Stimulated activated CD8-positive, alpha-beta memory T cell treated with anti-CD3 and anti-CD28 coated beads, Interleukin-7, amount 100 ng/mL, for 1 hour (primary cell): ENCODE measurements at places on chromosomes 2 and 18.

GRCh38 chr2:224560549-224560948 lies 24.6 kb downstream of the CUL3 start:
- DNase-seq: no peak

DNA sequence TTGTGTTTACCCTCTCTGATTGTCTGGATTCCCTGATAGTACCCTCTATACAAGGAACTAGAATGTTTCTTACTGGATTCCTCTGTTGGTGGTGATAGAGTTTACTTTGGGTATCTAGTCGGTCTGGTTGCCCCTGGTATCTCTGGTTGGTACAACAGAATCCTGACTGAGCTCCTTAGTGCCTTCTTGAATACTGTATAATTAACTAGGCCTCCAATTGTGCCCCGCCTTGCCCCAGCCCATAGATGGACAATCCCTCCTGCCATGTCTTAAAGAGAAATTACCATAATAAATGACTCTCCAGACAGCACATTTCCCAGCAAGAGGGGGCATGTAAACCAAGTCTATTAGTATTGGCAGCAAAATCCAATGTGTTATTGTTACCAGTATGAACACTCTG lies 2.3 kb downstream of the SCN1A start:
- no peak for DNase-seq

DNA sequence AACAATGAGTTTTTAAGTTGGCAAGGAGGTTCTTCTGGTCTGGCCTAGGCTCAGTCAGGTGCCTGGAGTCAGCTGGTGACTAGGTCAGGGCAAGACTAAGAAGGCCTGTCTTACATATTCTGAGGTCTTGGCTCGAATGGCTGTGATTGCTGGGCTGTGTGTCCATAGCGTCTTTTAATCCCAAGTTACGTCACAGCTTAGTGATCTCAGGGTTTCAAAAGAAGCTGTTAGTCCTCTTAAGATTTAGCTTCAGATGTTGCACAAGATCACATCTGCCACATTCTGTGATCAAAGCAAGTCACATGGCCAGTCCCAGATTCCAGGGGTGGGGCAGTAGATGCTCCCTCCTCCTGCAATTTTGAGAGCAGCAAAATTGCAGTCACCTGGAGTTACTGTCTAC lies 61.3 kb downstream of the PKP4 start:
- DNase-seq: no peak

- no peak for DNase-seq
Measured at GRCh38 chr18:50559752-50560680, at the start of gene MAPK4. MAPK4 (plus strand) TSS chr18:50560087; CDS start chr18:50663959, 103,872 bp downstream.

- no peak for DNase-seq
Measured at GRCh38 chr2:220857368-220857767, 714.7 kb downstream of the EPHA4 start.

DNA sequence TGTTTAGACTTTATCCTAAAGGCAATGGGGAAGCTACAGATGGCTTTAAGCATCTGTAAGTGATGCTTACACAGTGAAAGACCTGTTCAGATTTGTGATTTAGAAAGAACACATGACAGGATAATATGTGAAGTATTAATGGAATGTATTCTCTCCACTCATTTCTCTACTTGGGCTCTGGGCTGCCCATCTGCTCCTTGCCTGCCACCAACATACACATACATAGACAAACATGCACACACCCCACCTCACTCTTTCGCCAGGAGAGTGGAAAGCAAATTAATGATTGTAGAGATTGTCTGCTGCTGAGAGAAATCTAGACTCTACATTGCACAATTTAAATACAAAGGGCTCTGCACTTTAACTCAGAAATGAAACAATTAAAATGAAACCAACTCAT lies 61.0 kb upstream of the NFE2L2 start:
- no peak for DNase-seq

DNA sequence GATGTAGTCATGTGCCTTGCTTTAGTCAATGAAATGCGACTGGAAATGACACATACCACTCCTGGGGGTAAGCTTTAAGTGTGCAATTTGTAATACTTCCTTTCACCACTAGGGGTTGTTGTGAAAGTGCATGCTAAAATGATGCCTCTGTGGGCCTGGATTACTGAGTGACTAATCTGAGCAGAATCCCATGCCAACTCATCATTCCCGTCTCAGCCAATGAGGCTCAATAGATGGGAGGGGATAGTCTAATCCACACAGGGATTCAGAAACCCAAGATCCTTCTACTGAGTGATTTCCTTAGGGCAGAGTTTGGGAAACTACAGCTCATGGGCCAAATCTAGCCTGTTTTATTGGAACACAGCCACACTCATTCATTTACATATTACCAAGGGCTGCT lies 54.0 kb downstream of the HRH4 start:
- no peak for DNase-seq

- no peak for DNase-seq
Measured at GRCh38 chr2:68789603-68790002, 55.0 kb downstream of the ARHGAP25 start.

DNA sequence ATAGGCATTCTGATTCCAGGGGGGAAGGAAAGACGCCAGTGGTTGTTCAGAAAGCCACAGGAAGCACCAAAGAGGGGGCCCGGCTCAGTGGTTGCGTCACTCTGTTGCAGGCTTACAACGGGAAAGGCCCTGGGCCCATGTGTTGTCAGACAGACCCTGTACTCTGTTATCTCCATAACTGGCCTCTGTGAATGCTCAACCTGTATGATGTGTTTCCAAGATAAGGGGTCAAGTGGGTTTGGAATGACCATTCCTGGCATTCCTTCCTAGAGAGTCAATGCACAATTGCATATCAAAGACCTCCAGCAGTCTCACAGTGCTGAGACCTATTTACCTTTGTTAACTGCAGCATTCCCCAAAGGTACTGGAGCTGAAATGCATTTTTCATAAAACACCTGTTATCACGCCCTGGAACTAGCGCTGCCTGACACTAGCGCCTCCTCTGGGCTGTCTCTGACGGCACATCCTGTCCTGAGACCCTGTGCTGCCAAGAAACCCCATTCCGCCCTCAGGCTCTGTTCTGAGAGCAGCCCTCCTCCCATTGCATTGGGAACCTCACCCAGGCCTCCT lies 13.2 kb upstream of the LRRFIP1 start:
- no peak for DNase-seq

DNA sequence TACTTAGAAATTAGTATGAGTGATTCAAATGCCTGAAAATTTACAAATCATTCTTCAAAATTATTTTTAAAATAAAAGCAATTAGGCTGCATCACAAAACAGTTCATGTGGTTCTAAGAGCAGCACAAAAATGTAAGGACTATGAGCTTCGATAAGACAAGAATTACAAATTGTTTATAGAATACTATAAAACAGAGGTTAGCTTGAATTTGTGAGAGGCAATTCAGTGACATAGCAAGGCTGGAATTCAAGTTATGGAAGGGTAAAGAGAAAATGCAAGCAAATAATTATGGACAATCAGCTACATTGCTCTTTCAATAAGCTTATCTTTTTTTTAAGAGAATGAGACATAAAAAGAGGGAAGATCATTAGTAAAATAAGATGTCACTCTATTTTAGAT lies 7.1 kb upstream of the XIRP2 start:
- no peak for DNase-seq

- DNase-seq: no peak
Measured at GRCh38 chr2:40208463-40208862, 243.4 kb downstream of the SLC8A1 start.

GRCh38 chr2:207315131-207315530 lies 149.4 kb upstream of the KLF7 start:
- DNase-seq: no peak

GRCh38 chr2:24912986-24913385 lies 7.1 kb downstream of the ADCY3 start:
- DNase-seq: no peak

GRCh38 chr2:101846973-101847372 lies 144.8 kb upstream of the IL1R2 start:
- no peak for DNase-seq

DNA sequence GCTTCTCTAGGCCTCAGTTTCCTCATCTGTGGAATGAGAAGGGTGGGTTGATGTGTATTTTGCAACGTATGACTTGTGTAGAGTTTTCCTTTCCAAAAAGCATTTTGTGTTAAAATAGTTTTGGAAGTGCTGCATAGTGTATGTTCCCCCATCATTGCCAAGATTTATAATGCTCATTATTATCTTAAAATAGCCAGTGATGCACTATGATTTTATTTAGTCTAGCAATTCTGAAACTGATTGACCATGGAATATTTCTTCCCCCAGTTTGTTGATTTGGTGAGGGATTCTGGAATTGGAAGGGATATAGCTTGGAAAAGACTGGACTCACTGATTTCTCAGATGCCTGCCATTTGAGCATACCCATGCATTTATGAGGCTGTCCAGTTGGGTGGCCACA lies 130.6 kb downstream of the CCDC85A start:
- DNase-seq: no peak

- DNase-seq: no peak
Measured at GRCh38 chr2:119283873-119284331, 60.3 kb downstream of the STEAP3 start.

- no peak for DNase-seq
Measured at GRCh38 chr2:9291331-9291730, 84.7 kb downstream of the ASAP2 start.

DNA sequence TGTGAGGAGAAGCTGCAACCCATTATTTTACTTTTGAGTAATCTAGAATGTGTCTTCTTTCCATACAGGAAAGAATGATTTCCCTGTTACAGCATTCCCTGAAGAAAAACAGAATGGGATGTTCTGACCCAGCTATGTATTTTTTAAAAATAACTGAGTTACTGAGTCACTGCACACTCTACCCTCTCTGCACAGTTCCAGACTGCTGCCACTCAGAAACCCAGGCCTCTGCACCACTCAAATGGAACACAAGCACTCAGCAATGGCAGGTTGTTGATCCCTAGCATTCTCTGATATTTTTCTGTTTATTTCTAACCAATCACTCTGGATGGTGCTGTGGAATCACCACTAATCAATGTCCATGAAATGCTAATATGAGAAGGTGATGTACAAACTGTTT lies 1300.0 kb upstream of the FAM98A start:
- DNase-seq: no peak

GRCh38 chr2:132267105-132267497 lies 105.3 kb upstream of the ANKRD30BL start:
- no peak for DNase-seq

GRCh38 chr18:79546781-79547272 lies 132.8 kb upstream of the CTDP1 start:
- DNase-seq: no peak

DNA sequence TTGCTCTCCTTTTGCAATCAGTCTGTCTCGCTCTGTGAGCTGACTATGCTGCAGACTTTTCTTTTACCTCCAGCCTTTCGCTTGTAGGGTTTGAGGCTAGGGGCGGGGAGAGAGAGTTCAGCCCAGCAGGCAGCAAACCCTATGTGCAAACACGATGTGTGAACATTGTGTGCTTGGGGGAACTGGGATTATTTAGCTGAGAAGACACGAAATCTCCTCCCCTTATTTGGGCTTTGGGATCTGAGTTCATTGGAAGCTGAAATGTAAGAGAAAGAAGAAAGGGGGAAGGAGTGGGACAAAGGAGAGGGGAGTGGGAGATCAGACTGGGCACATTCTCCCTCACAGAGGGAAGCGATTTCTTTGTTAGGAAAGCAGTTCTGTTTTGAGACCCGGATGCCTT lies 189.6 kb upstream of the TNP1 start:
- DNase-seq: no peak

DNA sequence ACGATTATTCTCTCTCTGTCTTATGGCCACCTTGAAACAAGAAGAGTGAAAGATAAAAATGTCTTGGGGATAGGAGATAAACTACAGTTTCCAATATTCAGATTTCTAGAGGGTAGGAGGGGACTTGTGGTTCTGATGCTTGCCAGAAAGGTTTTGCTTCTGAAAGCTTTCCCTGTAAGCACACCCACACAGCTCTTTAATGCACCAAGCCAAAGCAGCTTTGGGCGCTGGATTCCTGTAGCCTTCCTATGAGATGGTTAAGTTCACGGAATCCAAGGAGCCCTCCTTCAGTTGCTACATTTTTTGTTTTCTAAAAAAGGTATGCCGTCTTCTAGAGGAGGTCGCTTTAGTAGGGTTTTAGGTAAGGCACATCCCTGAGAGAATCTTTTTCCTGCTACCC lies 4.9 kb downstream of the LRRTM1 start:
- DNase-seq: no peak

DNA sequence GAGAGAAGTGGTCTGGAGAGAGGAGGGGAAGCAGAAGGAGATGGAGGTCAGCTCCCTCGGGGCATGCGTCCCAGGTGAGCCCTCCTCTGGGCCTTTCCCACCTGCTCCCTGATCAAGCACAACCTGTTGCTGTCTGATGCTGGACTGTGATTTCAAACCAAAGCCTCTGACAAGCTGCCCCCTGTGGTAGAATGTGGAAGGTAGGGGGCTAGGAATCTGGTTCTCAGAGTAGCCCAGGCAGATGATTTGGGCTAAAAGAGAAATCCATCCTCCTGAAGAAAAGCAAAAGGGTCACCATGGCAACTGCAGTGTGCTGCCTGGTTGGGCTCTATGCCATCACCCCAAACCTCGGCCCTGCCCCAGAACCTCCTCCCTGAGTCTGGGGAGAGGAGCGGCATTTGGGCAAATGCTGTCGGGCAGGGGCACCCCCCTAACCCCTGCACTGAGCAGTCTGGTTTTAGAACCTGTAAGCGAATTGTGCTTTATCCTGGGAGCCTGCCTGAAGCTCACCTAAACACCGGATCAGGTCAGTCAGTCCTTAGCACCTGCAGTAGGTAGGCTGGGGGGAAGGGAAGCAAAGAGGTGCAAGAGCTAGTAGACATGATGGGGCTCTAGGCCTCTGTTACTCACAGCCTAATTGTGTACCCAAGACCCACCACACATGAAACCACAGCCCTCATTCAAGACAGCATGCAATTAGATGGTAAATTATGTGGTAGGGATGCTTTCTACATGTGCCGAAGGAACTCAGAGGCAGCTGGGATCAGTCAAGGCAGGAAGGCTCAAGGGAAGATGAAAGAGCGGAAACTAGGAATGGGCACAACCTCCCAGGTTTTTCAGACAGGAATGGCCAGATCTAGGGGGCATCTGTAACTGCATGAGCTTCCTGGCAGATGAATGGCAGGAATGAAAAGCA lies 83.5 kb downstream of the DNMT3A start:
- DNase-seq: no peak

- no peak for DNase-seq
Measured at GRCh38 chr2:164840458-164840929, 1.1 kb downstream of the COBLL1 start.

- DNase-seq: no peak
Measured at GRCh38 chr2:231910771-231911170, 15.4 kb downstream of the NPPC start.

- DNase-seq: no peak
Measured at GRCh38 chr2:104388296-104388695, 465.6 kb upstream of the POU3F3 start.
